ENCODE measurements at places on chromosomes 3 and 15.
A peak's percentile ranks its signal among the peaks of the same experiment; 100 is the strongest.

- DNase-seq, result no peak
Observed at GRCh38 chr3:158395421-158395820, 175.6 kb upstream of the MLF1 start.

GRCh38 chr15:24823473-24823872 lies 131.3 kb upstream of the SNRPN start:
- DNase-seq, result no peak

DNA sequence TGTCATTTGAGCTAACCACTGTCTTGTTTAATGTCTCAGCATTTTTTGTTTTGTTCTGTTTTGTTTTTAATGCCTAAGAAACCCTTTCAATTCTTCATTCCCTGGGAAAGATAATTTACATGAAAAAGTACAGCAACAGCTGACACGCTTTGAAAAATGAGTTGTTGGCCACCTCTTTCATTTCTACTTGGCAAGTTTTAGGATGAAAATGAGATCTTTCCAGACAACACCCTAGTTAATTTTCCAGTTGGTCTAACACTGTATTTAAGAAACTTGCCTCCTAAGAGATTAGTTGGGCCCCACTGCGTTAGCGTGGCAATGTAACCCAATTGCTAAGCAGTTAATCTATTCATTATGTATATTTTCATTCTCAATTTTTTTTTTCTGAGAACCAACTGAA lies 194.0 kb upstream of the LRRN1 start:
- DNase-seq, result no peak

DNA sequence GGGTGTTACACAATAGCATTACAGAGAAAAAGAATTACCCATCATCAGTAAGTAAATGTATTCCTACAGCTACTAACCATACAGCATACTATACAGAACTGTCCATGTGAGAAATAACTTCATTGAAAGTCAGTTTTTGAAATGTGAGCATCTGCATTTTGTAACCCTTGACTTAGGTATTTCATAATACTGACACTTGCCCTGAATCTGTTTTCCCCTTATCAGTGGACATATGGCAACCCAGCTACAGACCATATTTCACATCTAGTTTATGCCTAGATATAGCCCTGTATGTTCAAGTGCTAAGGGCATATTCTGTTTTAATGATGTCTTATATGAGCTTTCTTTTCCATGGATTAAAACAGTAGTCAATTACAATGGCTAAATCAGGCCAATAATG lies 297.6 kb downstream of the TBC1D5 start:
- no peak for DNase-seq

DNA sequence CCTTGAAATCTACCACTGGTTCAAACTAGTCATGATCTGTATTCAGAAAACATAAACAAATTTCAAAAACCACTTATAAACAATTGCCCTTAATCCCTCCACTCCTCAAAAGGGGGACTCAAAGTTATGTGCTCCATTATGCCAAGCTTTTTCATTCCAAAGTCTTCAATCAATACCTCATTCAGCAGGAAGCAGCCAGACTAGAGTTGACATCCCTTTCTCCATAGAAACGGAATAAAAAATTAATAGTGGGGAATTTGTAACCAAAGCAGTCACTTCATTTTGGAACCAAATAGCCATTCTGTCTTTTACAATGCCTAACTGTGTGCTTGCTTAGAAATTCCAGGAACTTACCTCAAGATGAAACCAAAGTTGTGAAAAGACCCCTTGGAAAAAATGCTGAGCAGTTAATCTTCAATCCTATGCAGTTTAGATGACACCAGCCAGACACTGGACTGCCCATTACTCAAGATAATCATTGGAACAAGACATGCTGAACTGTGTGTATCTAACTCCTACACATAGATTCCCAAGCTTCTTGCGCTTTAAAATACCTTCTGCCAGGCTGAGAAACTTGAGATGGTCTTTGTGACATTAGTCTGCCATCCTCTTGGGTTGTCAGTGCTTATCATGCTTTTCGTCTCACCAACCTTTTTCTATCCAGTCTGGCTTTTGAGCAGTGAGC lies 406.2 kb downstream of the PLOD2 start:
- no peak for DNase-seq

DNA sequence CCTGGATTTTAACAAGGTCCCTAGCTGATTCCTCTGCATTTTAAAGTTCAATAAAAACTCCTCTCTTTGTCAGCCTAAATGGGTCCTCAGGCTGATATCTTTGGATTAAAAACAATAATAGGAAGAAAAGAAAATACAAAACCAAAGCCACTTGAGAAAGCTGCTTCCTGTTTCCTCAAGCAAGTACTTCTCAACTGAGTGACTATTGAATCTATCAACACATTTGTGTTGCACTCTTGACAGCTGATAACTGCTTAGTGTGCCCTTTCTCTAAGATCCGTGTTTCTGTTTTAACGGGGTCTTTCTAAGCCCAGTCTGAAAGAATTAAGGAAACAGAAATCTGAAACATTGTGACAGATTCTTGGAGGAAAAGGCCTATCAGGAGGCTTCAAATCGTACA lies 410.7 kb downstream of the GRM7 start:
- DNase-seq, result no peak

GRCh38 chr15:81098349-81098748 lies 35.7 kb upstream of the CFAP161 start:
- no peak for DNase-seq

DNA sequence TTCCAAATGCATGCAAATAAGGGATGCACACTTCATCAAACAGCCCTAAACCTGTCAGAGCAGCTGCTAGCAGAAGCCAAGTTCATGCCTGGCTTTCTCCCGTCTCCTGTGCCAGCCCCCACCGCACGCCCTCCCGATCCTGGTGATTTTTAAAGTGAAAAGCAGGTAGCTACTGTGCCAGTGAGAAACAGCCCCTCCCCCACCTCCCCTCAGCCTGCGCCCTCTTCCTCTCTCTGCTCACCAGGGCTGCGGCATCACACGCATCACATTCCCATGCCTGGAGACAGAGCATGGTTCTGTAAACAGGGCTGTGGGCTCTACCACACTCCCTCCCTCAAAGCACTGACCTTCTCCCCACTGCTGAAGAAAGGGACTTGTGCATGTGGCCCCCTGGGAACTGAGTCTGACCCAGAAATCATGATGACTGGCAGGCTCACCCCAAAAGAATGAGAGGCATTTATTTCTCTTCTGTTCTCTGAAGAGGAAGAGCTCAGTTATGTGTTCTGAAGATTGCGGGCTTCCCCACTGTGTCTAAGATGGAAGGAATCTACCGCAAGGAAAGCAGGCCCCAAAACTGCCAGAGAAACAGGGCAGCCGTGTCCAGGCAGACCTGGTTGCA lies 14.5 kb upstream of the SLC6A1 start:
- no peak for DNase-seq

DNA sequence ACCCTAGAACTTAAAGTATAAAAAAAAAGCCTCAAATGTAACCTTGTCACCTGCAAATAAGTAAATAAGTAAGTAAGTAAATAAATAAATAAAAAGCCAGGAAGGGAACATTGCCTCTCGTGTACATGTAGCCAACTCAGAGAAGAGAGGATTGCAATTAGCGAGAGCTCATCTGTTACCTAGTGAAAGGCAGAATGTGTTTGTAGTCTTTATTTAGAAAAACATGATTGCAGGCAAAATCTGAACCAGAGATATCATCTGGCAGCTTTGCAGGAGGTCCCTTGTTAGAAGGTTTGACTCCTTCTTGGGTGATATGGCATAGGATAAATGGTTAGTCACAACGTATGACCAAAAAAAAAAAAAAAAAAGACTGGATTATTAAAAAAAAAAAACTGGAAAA lies 71.6 kb upstream of the SYN2 start:
- DNase-seq, result no peak

GRCh38 chr15:50613600-50613999 lies 67.1 kb upstream of the USP50 start:
- DNase-seq, result no peak

DNA sequence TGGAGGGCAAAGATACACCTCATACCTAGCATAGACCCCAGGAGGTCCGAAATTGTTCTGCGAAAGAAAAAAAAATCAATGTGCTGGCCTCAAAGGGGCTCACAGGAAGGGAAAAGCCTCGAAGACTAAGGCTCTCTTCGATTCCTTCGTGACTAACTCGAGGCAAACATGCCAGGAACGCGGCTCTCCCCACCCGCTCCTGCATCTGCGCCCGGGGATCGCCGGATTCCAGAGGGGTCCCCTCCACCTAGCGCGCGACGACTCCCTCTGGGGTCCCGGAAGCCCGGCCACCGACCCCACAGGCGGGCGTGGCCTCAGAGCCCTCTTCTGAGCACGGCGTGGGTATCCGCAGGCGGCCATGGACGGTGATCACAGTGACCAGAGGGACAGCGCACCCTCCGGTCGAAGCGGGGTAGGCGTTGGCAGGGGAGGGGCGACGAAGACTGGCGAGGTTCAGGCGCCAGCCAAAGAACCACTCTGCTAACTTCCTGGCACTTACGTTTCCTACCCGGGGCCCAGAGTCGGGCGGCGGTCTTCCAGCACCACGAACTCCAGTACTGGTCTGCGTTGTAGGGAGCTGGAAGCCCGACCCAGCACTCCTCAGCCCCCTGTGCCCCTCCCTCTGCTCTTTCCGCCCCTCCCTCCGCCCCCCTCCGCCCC lies 515 bp upstream of the EIF3J start:
- peak; percentile 72 for DNase-seq

- DNase-seq, result no peak
Observed at GRCh38 chr3:122942937-122943827, 84.4 kb downstream of the SEMA5B start.

Data from esophagus squamous epithelium (tissue), 5 donors.